ENCODE measurements at places on chromosomes 11 and 22.
A peak's percentile ranks its signal among the peaks of the same experiment; 100 is the strongest.

DNA sequence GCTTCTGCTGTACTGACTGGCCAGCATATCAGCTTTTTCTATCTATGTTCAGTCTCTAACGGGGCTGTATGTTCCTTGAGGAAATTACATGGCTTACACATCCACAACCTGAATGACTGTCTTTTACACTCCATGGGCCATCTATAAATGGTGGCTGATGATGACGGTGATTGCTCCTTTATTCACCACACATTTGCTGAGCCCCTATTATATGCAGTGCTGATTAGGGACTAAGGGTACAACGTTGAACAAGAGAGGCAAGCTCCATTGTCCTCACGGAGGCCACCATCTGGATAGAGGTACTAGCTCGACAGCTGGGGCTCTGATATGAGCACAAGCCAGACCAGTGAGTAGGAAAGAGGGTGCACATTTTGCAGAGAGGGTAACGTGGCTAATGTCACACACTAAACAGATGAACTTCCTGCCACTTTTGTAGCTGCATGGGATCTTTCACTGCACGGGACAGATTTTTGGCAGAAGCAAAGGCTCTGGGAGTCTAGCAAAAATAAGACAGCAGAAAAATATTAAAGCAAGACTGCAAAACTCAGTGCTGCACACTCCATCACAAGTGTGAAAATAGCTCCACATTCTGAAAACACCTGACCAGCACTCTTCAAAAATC lies 30.6 kb downstream of the DRD2 start:
- DNase-seq = no peak

DNA sequence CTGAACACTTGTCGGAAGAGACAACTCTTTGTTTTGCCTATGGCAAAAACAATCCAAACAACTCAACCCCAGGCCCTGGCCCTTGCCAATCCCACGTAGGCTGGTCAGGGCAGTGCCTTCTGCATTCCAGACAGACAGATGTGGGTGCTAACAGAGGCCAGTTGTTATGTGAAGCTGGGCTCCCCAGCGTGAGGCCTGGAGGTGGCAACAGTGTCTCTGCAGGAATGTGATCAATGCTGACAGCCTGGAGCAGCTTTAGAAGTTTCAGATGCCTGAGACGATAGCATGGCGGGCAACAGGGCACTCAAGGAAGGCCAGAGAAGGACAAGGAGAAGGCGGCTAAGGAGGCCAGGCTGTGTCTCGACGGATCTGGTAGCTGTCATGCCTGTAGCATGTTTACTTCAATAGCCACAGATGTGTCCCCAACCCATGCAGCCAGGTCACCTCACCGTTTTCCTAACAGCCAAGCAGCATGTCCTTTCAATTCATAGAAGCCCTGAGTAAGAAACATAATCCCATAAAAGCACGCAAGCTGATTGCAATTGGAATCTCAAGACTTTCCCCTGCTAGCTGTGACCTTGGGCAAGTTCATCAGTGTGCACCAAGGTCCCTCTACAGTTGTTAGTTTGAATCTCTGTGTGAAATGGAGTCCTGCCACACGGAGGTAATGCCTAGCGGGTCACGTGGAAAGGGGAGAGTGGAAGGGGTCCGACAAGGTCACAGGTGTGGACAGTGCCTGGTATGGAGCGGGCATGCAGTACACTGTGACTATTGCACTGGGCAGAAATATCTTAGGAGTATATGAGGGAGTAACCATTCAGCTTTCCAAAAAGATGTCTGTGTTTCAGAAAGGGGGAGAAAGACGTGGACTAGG lies 14.2 kb upstream of the PPM1F start:
- DNase-seq = no peak

DNA sequence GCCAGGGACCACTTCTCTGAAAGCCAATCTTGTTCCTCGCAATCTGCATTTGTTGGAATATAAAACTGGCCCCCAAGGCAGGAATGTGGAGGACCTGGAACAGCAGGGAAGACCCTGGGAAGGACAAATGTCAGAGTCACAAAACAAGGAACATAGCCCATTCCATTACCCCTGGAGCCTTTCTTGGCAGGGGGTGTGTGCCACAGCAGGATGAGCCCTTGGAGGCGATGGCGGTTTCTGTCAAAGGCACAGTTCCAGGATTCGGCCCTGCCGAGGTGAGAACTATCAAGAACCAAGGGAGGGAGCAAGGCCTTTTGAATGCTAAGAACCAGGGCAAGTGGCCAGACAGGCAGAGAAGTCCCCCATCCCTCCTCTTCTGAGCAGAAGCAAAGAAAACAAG lies 204.3 kb downstream of the TRIM29 start:
- no peak for DNase-seq

DNA sequence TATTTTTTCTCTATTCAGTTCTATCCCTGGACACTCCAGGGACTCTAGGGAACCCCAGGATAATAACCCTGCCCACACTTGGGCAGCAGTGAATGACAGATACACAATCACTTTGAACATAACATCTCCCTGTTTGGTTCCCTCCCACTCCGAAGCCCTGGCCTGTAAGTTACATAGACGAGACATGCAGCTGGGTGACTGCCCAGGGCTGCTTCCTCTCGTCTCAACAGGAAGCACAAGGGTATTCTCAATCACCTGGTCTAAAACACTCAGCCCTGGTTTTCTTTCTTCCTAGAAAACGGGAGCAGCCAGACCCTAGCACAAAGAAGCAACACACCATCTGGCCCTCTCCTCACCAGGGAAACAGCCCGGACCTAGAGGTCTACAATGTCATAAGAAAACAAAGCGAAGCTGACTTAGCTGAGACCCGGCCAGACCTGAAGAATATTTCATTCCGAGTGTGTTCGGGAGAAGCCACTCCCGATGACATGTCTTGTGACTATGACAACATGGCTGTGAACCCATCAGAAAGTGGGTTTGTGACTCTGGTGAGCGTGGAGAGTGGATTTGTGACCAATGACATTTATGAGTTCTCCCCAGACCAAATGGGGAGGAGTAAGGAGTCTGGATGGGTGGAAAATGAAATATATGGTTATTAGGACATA lies 19.4 kb downstream of the LAYN start:
- no peak for DNase-seq

GRCh38 chr11:48062649-48063048 lies 82.3 kb downstream of the PTPRJ start:
- DNase-seq = no peak

DNA sequence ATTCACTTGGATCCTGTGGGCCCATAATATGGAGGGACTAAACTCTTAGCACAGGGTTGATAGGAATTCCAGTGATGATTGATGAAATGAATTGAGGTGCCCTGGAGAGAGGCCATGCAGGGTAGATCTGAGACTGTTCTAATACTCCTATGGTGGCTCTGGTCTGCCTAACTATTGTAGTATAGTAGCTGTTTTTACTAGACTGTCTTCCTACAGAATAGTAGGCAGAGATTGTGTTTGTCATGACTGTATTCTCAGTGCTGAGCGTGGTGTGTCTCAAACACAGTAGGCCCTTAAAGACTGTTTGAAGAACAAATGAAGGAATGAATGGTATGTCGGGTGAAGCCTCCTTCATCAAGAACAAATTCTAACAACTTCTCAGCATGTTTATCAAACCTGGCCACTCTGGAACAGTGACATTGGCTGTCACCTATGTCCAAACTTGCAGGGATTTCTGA lies 107.0 kb upstream of the SESN3 start:
- DNase-seq = no peak

- peak; percentile 44 for DNase-seq
These were observed 16.2 kb upstream of the SHANK3 start for GRCh38 chr22:50656122-50657070.

- DNase-seq = no peak
These were observed 104.1 kb downstream of the DDX10 start for GRCh38 chr11:108768964-108769363.

DNA sequence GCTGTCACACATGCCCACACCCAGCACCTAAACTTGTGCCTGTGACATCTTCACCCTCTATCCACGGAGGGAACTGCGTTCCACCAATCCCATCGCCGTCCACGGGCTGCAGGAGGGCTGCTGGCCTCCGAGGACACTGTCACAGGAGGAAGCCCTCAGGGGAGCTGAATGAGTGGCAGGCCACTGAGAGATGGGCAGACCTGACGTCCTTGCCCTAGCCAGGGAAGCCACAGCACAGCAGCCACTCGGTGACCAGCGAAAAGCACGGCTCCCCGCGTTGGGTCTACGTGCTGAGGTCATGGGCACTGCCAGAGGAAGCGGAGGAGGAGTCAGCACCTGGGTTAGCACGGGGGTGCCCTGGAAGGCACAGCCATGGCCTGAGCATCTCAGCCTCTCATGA lies 50.5 kb downstream of the IGSF9B start:
- DNase-seq = no peak

DNA sequence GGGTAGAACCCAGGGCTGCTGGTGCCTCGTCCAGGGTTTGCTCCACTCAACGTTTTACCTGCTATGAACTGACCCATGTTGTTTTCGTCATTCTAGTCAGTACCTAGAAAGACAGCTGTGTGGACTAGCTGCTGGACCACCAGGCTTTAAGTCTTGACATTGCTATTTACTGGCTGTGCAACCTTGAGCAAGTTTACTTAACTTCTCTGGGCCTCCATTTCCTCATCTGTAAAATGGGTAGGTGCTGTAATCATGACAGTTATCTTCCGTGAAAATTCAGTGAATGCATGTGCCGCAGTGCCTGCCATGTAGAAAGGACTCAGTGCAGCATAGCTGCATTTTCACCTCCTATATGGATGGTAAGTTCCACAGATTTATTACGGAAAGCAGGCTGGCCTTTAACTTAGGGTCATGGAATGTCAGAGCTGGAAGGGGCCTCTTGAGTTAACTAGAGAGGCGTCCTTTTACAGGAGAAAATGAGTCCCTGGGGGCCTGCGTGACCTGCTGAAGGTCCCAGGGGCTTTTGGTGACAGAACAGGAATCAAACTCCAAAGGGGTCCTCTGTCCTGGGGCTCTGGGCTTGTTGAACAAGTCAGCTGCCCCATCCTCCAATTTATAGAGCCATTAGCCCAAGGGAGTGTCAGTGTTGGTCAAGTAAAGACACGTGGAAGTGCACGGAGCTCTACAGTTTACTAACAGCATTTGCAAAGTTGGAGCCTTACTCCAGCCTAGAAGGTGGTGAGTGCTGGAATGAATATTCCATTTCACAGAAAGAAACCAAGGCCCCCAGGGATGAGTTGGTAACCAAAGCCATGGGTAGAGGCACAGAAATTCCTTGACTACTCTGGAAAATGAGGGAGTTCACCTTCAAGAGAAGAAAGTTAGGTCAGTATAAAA lies 12.0 kb upstream of the MALAT1 start:
- no peak for DNase-seq

GRCh38 chr11:79845002-79845709 lies 404.3 kb upstream of the TENM4 start:
- no peak for DNase-seq

GRCh38 chr11:112368381-112368780 lies 107.7 kb upstream of the PLET1 start:
- no peak for DNase-seq

- no peak for DNase-seq
These were observed 929.0 kb upstream of the FAT3 start for GRCh38 chr11:91295591-91295990.

- DNase-seq = peak; percentile 4
These were observed 9.6 kb downstream of the RAG1 start for GRCh38 chr11:36577373-36577772.

GRCh38 chr11:86588566-86589090 lies 83.8 kb downstream of the ME3 start:
- DNase-seq = no peak

DNA sequence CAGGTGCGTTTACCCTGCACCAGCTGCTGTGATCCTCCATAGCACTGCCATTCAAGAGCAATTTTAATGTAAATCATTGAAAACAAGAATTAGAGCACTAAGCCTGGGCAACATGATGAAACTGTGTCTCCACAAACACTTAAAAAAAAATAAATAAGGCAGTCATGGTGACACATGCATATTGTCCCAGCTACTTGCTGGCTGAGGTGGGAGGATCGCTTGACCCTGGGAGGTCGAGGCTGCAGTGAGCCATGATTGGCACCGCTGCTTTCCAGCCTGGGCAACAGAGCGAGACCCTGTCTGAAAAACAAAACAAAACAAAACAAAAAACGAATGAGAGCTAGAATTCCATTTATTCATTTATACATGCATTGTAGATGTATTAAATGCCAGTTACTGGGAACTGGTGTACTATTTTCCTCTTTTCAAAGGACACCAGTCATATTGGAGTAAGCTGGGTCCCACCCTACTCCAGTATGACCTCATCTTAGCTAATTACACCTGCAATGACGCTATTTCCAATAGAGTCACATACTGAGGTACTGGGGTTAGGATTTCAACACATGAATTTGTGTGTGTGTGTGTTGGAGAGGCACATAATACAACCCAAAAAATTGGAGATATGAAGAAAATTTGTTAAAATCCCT lies 101.9 kb downstream of the MICAL2 start:
- no peak for DNase-seq

GRCh38 chr11:102419181-102419580 lies 33.4 kb downstream of the TMEM123 start:
- no peak for DNase-seq

GRCh38 chr11:79493555-79494171 lies 52.8 kb upstream of the TENM4 start:
- DNase-seq = peak; percentile 24

DNA sequence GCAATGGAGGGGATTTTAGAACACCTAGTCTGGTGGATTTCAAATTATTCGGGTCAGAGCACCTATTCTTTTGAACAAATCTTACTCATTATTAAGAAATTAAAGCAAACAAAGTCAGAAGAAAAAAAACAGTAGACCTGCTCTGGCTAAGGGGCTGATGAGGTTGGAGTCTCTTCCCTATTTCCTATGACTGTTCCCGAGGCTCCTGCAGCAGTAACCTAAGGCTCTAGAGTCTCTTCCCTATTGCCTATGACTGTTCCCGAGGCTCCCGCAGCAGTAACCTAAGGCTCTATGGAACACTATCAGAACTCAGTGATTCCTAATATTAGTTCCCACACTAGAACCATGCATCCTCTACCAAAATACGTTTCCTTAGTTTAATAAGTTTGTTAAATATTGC lies 607.9 kb downstream of the NTM start:
- DNase-seq = no peak

GRCh38 chr22:39960791-39961746 lies 872 bp downstream of the TMA7B start:
- DNase-seq = peak; percentile 88

- no peak for DNase-seq
These were observed 17.1 kb downstream of the VWCE start for GRCh38 chr11:61278001-61278470.

DNA sequence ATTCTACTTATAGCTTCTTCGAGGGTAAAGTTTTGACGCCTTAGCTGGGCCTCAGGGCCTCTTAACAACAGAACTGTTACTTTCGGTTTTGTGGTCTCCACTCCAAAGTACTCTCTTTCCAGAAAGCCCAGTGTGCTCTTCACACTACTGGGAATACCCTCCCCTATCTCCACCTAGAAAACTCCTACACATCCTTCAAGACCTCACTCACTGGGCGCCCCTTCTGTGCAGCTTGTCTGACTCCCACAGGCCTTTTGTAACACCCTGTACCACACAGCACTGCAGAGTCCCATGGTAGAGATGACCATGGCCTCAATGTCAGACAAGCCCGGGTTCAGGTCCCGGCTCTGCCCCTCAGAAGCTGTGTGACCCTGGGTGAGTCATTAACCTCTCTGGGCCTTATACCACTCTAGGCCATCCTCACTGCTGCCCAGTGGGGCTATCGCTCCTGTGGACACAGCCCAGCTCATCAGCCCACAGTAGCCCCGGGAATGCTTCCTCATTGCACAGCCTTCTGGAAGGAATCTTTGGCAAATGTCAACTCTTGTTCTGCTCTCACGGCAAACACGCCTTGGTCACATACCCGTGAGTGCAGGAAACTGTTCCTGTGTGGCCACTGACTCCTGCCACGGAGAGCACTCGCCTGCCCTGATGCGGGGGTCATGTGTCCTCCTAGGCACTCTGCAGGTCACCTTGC lies 51.4 kb downstream of the SHISAL1 start:
- DNase-seq = no peak

Data from HS-5 (cell line).